CD8-positive, alpha-beta T cell (primary cell): ENCODE measurements at places on chromosomes 2 and 18.
A peak's percentile ranks its signal among the peaks of the same experiment; 100 is the strongest.

- DNase-seq = no peak
Measured at GRCh38 chr2:60221098-60221497, 332.4 kb downstream of the BCL11A start.

- no peak for DNase-seq
Measured at GRCh38 chr2:208669394-208669793, 262.8 kb downstream of the PTH2R start.

GRCh38 chr2:197784956-197785941 is at the start of gene BOLL:
BOLL (minus strand) TSS chr2:197785319; CDS start chr2:197781850, 3,469 bp downstream.
- DNase-seq = peak; percentile 11

DNA sequence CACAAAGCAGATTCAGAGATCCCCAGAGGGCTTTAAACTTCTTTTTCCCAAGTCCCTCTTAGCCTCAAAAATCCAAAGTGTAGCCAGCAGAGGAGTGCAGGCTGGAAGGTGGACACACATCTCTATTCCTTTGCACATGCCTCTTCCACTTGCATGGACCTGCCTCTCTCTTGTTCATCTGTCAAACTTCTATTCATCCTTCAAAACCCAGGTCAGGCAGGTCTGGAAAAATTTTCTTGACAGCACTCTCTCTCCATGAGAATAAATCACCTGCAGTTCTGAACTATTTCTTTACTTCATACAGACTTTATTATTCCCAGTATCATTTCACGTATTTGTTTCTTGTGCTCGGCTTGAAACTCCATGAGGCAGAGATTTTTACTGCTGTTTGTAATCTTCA is 127.5 kb downstream of the SS18 start:
- DNase-seq = no peak

GRCh38 chr2:189161894-189162293 is 17.7 kb downstream of the COL5A2 start:
- no peak for DNase-seq

- DNase-seq = no peak
Measured at GRCh38 chr2:200525551-200525881, 491 bp upstream of the SGO2 start.

- no peak for DNase-seq
Measured at GRCh38 chr2:238103465-238104225, 3.5 kb downstream of the ESPNL start.

GRCh38 chr2:53075760-53076159 is 691.8 kb upstream of the CHAC2 start:
- DNase-seq = no peak

- DNase-seq = no peak
Measured at GRCh38 chr2:166637051-166637450, 143.0 kb upstream of the SCN7A start.

DNA sequence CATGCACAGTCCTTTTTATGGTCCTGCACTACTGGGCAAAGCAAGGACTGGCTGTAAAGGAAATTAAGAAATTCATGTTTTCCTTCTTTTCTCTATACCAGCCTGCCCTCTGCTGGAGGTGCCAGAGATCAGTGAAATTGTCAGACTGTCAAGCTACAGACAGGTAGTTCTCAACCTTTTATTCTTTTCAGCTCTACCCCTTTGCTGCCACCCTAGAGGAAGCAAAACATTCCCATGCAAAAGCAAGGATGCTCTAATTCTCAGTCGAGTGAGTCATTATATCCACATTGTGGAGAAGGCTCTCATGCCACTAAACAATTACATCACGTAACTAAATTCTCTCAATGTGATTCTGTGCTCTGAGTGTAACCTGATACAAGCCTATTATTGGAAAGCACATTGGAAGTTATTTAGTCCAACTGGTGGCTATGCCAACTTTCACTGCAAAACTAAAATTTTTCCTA is 25.0 kb upstream of the RAPGEF4 start:
- DNase-seq = no peak

GRCh38 chr2:100957996-100958653 is 44.0 kb upstream of the RPL31 start:
- no peak for DNase-seq

- no peak for DNase-seq
Measured at GRCh38 chr2:224442071-224442967, 40.4 kb upstream of the FAM124B start.

DNA sequence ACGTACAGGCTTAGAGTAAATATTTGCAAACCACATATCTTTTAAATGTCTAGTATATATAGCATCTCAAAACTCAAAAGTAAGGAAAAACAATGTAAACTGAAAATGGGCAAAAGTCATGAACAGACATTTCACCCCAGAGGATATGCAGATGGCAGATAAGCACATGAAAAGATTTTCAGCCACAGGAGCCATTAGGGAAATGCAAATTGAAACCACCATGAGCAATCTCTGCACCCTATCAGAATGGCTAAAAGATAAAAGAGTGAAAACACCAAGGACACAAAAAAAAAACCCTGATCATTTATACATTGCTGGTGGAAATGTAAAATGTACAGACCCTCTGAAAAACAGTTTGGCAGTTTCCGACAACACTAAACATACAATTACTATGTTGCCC is 292.7 kb downstream of the ZNF516 start:
- DNase-seq = no peak

GRCh38 chr2:159608108-159608507 is 8.2 kb downstream of the BAZ2B start:
- DNase-seq = no peak

- no peak for DNase-seq
Measured at GRCh38 chr2:99406137-99406536, 68.9 kb downstream of the EIF5B start.

GRCh38 chr18:36903215-36903928 is 74.4 kb downstream of the KIAA1328 start:
- DNase-seq = no peak

DNA sequence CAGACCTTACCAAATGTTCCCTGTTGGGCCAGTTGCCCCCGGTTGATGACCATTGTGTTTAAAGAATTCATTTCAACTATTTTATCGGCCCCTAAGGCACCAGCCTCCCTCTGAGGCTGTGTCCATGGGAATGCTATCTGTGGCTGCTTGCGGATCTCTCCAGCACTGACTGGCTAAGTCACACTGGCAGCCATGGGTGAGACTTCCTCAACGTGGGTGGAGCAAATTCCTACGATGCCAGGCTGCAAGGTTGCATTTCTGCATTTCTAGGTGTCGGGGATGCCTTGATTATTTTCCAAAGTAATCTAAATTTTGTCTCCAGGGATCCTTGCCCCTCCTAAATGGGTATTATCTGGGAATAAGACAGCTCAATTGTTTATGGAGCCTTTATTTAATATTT is 6.2 kb downstream of the CXCR4 start:
- no peak for DNase-seq

GRCh38 chr2:109376796-109377495 is 236.8 kb downstream of the SEPTIN10 start:
- DNase-seq = no peak

DNA sequence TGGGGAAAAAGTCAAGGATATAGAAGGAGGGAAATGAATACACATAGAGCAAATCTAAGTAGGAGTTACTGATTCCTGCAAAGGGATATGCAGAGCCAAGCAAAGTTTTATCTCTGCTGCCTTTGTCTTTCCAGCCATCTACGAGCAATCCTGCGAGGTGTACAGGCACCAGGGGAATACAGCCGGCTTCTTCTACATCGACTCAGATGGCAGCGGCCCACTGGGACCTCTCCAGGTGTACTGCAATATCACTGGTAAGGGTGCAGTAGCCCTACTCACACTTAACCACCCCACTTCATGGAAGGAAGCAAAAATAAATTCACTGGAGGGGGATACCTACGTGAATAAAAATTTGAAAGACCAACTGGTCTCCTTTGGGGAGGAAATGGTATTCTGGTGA is 584.6 kb downstream of the CNTNAP5 start:
- DNase-seq = no peak

DNA sequence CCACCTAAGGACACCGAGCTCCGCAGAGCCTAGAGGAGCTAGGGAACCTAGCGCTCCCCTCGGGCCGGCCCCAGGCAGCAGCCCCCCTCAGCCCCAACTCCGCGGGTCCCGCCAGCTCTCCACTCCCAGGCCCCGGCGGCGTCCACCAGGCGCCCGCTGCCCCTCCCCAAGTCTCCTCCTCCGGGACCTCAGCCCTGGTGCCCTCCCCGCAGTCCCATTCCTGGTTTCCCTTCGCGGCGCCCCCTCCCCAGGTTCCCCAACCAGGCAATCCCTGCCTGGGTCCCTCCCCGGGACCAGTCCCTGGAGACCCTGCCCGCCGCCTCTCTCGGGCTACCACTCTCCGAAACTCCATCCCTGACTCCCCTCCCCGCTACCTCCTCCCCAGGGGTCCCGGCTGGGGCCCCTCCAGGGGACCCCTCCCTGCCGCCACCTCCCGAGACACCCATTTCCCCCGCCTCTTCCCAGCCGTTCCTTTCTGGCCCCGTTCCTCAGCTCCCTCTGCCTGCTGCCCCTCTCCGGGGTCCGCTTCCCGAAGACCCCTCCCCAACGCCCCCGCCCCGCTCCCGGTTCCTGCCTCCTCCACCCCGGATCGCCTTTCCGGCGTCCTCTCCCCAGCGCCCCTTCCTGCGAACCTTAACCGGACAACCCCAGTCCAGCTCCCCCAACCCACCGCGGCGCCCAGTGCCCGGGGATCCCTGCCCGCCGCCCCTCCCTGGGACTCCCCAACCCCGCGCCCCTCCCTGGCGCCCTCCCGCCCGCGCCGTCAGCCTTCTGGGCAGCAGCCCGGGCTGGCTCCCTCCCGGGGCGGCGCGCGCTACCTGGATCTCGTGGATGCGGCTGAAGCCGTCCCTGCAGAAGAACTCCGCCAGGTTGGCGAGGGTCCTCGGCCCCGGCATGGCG is 678 bp downstream of the CYP27C1 start:
- no peak for DNase-seq

GRCh38 chr2:224517963-224518362 is 67.2 kb downstream of the CUL3 start:
- no peak for DNase-seq

DNA sequence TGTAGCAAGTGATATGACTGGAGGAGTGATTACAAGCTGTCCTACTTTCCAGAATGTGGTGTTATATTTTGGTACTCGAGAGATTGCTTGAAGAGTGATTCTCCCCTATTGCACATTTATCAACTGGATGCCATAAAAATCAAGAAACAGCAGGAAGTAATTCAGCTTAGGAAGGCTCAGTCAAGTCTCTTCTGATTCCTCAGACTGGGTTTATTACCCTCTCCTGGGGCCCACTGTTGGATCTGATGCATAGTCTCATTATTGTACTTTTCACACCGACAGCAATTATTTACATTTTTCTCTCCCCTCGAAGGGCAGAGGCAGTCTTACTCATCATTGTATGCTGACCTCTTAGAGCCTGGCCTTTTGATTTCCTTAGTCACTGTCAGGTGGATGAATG is 9.3 kb downstream of the NOSTRIN start:
- no peak for DNase-seq

DNA sequence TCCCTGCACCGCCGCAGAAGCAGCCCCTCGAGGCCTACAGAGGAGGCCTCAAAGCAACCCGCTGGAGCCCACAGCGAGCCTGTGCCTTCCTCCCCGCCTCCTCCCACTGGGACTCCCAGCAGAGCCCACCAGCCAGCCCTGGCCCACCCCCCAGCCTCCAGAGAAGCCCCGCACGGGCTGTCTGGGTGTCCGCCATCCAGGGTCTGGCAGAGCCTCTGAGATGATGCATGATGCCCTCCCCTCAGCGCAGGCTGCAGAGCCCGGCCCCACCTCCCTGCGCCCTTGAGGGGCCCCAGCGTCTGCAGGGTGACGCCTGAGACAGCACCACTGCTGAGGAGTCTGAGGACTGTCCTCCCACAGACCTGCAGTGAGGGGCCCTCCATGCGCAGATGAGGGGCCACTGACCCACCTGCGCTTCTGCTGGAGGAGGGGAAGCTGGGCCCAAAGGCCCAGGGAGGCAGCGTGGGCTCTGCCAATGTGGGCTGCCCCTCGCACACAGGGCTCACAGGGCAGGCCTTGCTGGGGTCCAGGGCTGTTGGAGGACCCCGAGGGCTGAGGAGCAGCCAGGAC is 31.2 kb downstream of the GPC1 start:
- DNase-seq = no peak

DNA sequence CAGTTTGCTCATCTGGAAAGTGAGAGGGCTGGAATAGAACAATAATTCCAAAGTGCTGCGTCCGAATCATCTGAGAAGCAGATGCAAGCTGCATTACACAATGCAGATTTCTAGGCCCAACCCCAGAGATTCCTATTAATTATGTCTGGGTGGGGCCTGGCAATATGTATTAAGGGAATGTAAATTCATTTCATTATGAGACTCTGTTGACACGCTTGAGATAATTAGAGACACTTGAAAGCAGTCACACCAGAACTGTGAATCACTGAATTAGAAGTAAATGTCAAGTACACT is 54.7 kb upstream of the HK2 start:
- no peak for DNase-seq

GRCh38 chr2:105460048-105460732 is 61.3 kb upstream of the FHL2 start:
- DNase-seq = no peak

DNA sequence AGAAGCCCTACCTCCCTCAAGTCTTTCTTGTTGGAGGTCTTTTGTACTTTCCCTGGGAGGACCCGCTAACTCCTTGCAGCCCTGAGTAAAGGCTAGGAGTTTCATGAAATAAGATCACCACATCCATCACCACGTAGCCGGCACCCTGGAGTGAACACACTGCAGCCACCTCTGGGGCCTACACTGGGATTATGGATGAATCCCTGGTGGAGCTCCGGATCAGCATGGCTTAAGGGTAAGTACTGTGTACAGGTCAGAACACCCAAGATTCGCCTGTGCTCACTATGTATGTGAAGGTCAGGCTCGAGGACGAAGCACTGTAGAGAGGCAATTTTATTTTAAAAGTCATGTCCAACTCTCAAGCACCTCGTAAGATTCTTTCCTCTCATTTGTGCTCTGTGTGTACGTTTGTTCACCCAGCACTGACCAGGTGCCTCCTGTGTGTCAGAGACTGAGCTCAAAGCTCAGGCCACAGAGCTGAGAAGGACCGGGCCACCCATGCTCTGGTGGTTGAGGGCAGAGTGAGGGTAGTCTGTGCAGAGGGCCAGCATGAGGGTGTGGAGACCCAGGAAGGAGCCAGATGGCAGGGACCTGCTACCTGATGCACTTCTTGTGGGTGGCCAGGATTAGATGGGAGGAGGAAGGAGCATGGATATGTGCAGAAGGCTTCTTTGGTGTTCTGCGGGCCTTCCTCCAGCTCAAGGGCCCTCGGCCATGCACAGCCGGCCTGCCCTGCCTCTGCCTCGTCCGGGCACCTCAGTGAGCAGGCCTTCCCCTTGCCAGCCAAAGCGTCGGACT is 66.7 kb upstream of the TFCP2L1 start:
- no peak for DNase-seq

DNA sequence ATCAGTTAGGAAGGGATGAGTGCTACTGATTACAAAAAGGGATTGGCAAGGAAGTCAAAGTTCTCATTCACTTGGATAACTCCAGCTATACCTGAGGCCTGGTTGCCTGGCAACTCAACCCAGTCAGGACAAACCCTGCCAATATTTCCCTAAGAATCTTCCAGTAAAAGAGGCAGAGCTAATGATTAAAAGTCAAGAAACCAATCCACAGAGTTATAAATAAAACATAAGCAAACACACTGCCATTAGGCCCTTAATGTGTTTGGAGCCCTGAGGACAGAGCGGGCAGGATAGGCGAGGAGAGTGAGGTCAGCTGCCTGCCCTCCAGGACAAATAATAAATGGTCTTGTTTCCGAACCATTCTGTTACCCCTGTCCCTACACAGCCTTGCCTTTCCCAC is 215.6 kb upstream of the NABP1 start:
- DNase-seq = no peak

GRCh38 chr2:3704692-3705091 is 1.3 kb downstream of the DCDC2C start:
- no peak for DNase-seq
